Progenitor cell of endocrine pancreas (in vitro differentiated cells): ENCODE measurements at places on chromosomes 5 and 9. TPM values are rescaled to one million over a fixed set of nuclear protein-coding genes. Genes with fewer than 3 reads are reported as not detected.

DNA sequence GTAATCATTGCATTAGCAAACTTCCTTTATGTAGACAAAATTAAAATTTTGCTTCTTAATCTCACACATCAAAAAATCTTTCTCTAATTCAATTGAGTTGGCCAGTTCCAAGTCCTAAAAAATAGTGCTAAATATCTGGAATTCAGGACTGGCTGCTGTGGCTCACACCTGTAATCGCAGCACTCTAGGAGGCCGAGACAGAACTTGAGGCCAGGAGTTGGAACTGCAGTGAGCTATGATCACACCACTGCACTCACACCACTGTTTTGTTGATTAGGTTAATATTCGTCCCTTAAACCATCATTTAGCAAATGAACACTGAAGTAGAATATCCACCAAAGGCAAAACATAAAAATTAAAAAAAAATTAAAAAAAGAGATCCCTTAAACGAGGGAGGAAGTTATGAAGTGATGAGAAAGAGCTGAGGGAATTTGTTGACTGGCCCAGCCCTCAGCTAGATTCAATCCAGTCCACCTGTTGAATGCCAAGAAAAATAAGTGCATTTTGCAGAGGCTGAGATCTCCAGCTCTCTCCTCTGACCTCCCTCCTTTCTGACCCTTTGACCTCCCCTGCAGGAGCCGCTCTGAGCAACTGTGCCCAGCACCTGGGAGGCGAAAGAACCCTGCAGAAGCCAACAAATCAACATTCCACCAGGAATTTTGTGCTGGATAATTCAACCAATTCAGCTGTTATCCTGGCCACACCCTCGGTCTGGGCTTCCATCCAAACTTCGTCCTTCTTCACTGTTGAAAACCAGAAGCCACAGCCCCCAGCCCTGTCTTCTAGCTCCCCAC lies 96.8 kb downstream of the OR2K2 start:
- peaks cover 8% of the 10 kb centered on the region for H3K4me1 ChIP-seq
- H3K36me3 ChIP-seq: no peaks in the 10 kb centered on the region
- H3K27me3 ChIP-seq: no peaks in the 10 kb centered on the region
- H3K27ac ChIP-seq: no peak overlapping the region
- DNase-seq: no peak

Gene NFIB
- total RNA-seq: 15.3 and 15.5 TPM in 2 replicates

Gene SPINK1
- 3,409 and 3,546 TPM in 2 replicates for total RNA-seq

DNA sequence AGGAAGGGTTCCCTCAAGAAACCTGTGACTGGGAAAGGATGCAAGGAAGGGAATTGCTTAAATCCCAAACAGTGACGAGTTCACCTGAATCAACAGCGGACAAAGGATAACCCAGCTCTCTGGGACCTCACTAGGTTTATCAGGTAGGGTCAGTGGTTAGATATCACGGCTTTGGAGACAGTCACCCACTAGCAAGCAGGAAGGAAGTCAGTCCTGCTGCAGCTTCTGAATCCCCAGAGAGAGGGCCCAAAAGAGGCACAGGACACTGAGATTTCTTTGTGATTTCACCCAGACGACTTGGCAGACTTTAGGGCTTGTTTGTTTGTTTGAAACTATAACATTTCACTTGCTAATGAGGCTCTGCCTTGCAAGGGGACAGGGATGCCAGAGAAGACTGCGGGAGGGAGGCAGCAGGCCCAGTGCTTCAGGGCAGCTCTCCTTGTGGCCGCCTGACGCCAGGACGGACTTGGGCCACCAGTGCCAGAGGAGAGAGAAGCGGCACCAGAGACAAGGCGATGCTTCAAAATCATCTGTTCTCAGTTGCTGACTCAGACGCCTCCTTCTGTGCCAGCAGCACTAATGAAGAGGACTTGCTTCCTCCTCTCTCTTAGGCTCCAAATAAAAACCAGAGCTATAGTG lies 275.6 kb upstream of the SLC30A5 start:
- peaks cover 5% of the 10 kb centered on the region for H3K4me1 ChIP-seq
- DNase-seq: no peak
- H3K4me3 ChIP-seq: no peak overlapping the region
- no peaks in the 10 kb centered on the region for H3K27me3 ChIP-seq
- no peaks in the 10 kb centered on the region for H3K36me3 ChIP-seq
- peak overlapping the region; percentile 43 for H3K27ac ChIP-seq

Gene CER1
- total RNA-seq: 0.73 TPM in 1 of 2 replicates, not detected in the other

DNA sequence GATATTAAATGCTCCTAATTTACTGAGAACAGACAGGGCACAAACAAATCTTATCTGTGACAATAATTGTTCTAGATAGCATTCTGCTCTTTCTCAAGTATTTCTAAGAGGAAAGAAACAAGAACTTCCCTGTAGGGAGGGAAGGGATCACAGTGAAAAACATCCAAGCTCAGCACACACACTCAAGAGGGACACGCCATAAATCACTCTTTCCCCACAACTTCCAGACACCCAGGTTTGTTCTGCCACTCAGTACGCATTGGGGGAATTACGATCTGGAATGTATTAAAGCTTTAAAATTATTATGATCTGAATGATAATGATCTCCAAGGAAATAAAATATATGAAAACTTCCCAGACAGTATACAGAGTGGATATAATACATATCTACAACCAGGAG lies 221.4 kb downstream of the GNA14 start:
- H3K4me1 ChIP-seq: peaks cover 2% of the 10 kb centered on the region
- no peak overlapping the region for H3K27ac ChIP-seq
- no peaks in the 10 kb centered on the region for H3K27me3 ChIP-seq
- H3K36me3 ChIP-seq: peaks cover 3% of the 10 kb centered on the region

DNA sequence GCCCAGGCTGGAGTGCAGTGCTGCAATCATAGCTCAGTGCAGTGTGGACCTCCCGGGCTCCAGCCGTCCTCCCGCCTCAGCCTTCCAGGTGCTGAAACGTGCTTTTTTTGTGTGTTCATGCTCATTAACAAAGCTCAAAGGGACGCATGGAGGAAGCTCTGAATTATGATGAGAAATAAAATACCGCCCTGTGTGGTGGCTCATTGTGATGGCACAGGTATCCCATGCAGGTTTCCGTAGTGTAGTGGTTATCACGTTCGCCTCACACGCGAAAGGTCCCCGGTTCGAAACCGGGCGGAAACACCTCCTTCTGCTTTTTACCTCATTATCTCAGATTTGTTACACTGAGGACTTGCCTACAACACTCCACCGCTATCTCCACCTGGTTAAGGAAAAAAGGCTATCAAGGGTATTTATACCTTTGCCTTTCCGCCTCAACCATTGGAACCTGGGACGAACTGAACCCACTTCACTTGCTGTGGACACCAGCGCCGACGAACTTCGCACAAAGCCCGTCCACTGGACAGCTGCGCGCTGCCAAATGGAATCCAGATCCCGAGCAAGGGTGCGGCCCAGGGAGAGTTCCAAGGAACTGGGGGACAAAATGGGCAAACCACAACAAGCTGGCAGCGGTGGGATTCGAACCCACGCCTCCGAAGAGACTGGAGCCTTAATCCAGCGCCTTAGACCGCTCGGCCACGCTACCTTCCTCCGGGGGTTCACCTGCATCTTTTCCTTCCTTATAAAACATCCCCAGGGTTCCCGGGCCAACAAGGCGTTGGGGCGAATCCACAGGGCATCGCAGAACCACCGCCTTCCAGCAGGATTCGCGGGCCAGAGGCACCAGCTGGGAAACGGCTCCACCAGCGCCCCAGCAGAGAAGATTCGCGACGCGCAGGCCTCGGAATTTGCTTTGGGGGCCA lies 26.3 kb downstream of the OR2V2 start:
- H3K27ac ChIP-seq: peak overlapping the region; percentile 47
- no peaks in the 10 kb centered on the region for H3K36me3 ChIP-seq
- H3K4me1 ChIP-seq: peaks cover 14% of the 10 kb centered on the region
- no peak for DNase-seq
- H3K4me3 ChIP-seq: peak overlapping the region; percentile 7

- peaks cover 7% of the 10 kb centered on the region for H3K4me1 ChIP-seq
- DNase-seq: no peak
- H3K36me3 ChIP-seq: peaks cover 7% of the 10 kb centered on the region
- no peak overlapping the region for H3K4me3 ChIP-seq
- H3K27ac ChIP-seq: peak overlapping the region; percentile 75
These were observed 15.0 kb downstream of the SEMA4D start for GRCh38 chr9:89482901-89483361.

GRCh38 chr5:87826507-87826906 lies 413.8 kb upstream of the CCNH start:
- H3K4me3 ChIP-seq: no peak overlapping the region
- DNase-seq: no peak
- H3K27ac ChIP-seq: no peak overlapping the region
- H3K36me3 ChIP-seq: no peaks in the 10 kb centered on the region

DNA sequence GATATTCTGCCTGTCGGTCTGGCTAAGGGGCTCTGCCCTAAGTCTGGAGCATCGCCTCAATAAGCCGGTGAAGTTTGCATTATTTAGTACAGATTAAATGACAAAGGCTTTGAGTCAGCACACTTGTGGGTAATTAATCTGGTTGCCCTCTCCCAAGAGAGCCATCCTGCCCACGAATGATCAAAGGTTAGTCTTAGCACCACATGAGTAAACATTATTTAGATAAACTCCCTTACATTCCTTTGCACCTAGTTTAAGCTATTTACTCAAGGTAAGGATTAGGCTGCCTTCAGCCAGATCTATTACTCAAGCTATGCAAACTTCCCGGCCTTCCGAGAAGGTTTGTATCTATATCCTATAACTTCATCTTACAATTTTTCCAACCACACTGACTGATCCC lies 572.1 kb downstream of the CHSY3 start:
- no peaks in the 10 kb centered on the region for H3K27me3 ChIP-seq
- H3K27ac ChIP-seq: no peak overlapping the region
- H3K36me3 ChIP-seq: peaks cover 4% of the 10 kb centered on the region
- no peaks in the 10 kb centered on the region for H3K4me1 ChIP-seq
- DNase-seq: no peak
- no peak overlapping the region for H3K4me3 ChIP-seq

- H3K27me3 ChIP-seq: peaks cover 4% of the 10 kb centered on the region
- DNase-seq: no peak
- no peak overlapping the region for H3K4me3 ChIP-seq
- H3K36me3 ChIP-seq: no peaks in the 10 kb centered on the region
- no peaks in the 10 kb centered on the region for H3K4me1 ChIP-seq
These were observed 152.5 kb downstream of the PRKACG start for GRCh38 chr9:68861436-68861835.

GRCh38 chr9:123335193-123335985 lies 20.6 kb upstream of the CRB2 start:
- H3K4me1 ChIP-seq: peaks cover 33% of the 10 kb centered on the region
- no peak for DNase-seq
- no peaks in the 10 kb centered on the region for H3K36me3 ChIP-seq
- peak overlapping the region; percentile 34 for H3K27ac ChIP-seq
- H3K4me3 ChIP-seq: no peak overlapping the region
- H3K27me3 ChIP-seq: peaks cover 11% of the 10 kb centered on the region

DNA sequence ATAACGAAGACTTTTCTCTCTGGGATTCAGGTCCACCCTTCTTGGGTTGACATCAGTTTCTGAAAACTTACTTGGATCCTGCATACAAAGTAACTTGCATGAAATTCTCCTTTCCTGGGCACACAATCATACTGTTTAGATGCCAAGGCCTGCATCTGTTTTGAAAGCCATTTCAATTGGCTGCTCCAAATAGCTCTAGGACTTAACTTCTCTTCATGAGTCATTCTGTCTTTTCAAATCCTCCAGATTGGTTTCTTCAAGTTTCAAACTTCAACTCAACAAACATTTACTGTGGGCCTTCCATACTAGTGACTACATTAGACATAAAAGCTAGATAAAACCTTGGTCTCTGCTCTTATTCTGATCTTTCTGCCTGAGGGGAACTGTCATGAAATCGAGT lies 54.8 kb upstream of the HMHB1 start:
- H3K36me3 ChIP-seq: no peaks in the 10 kb centered on the region
- no peak overlapping the region for H3K27ac ChIP-seq
- H3K4me1 ChIP-seq: no peaks in the 10 kb centered on the region
- H3K27me3 ChIP-seq: peaks cover 3% of the 10 kb centered on the region
- no peak overlapping the region for H3K4me3 ChIP-seq

Gene OLFM1
- 1.7 and 1.8 TPM in 2 replicates for total RNA-seq

- no peaks in the 10 kb centered on the region for H3K27me3 ChIP-seq
- no peak overlapping the region for H3K4me3 ChIP-seq
- DNase-seq: no peak
These were observed 11.1 kb downstream of the GM2A start for GRCh38 chr5:151264113-151264512.

Gene ZNF454
- total RNA-seq: 0.36 and 0.62 TPM in 2 replicates

DNA sequence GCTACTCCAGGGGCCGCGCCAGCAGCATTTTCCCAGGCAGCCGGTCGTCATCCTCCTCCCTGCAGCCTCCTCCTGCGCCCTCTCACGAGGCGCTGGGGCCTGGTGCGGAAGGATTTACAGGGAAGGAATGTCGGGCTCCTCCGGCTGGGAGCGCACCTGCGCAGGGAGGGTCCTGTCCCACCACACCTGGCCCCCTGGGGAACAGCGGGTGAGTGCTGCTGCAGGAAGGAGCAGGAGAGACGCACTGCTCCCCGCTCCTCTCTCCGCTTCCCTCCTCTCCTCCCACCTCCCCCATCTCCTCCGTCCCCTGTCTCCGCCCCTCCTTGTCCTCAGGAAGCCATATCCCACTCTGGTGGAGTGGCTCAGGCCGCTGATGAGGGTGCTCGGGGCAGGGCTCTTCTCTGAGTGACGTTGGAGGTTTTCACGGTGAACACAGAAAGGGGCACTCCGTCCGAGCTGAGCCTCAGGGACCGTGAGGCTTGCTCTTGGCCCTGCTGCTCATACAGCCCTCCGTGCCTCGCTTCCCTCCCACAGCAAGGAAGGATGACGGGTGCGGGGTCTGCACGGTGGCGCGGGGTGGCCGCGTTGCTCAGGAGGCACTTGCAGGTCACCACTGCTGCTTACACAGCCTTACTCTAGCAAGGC lies 31.3 kb downstream of the IRX4 start:
- no peaks in the 10 kb centered on the region for H3K36me3 ChIP-seq
- DNase-seq: no peak
- H3K27ac ChIP-seq: no peak overlapping the region
- peaks cover 75% of the 10 kb centered on the region for H3K27me3 ChIP-seq
- peak overlapping the region; percentile 61 for H3K4me3 ChIP-seq

GRCh38 chr9:137449931-137450538 lies 8.9 kb upstream of the ENTPD8 start:
- H3K4me3 ChIP-seq: no peak overlapping the region
- H3K36me3 ChIP-seq: no peaks in the 10 kb centered on the region
- peaks cover 7% of the 10 kb centered on the region for H3K4me1 ChIP-seq
- no peak overlapping the region for H3K27ac ChIP-seq
- H3K27me3 ChIP-seq: peaks cover 3% of the 10 kb centered on the region
- DNase-seq: no peak

DNA sequence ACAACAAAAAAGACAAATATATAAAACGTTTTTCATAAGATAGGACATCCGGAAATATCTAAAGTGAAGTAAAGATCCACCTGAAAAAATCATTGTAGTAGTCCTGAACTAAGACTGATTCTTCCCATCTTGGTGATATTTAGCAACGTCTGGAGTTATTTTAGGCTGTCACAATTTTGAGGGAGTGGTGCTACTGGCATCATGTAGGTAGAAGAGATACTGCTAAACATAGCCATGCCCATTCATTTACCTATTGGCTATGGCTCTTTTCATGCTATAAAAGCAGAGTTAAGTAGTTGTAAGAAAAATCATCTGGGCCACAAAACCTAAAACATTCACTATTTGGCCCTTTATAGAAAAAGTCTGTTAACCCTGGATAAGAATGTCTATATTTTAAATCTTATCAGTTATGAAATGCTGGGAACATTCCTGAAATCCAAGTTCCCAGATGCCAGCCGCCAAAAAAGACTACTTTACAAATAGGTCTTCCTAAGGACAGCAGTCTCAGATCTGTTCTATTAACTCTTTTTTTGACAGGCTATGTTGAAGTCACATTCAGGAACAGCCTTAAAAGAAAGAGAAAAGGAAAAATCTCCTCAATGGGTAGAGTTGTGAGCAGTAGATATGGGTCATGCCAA lies 27.0 kb downstream of the RAPGEF6 start:
- H3K4me1 ChIP-seq: peaks cover 31% of the 10 kb centered on the region
- H3K36me3 ChIP-seq: peaks cover 2% of the 10 kb centered on the region
- no peak overlapping the region for H3K27ac ChIP-seq
- no peak overlapping the region for H3K4me3 ChIP-seq
- no peaks in the 10 kb centered on the region for H3K27me3 ChIP-seq
